ENCODE measurements at places on chromosomes 5 and 9. TPM values are rescaled to one million over a fixed set of nuclear protein-coding genes. Genes with fewer than 3 reads are reported as not detected.

- no peaks in the 10 kb centered on the region for H3K36me3 ChIP-seq
- H3K4me3 ChIP-seq, result no peak overlapping the region
- peaks cover 13% of the 10 kb centered on the region for H3K27me3 ChIP-seq
- DNase-seq, result no peak
These were observed 23.8 kb downstream of the IFNA5 start for GRCh38 chr9:21281275-21281674.

ZNF608 gene
- polyA plus RNA-seq, result 61.3 TPM

GRCh38 chr5:98635656-98636055, 137.8 kb upstream of the RGMB start:
- H3K36me3 ChIP-seq, result no peaks in the 10 kb centered on the region
- no peaks in the 10 kb centered on the region for H3K4me1 ChIP-seq
- H3K27ac ChIP-seq, result no peak overlapping the region
- H3K4me3 ChIP-seq, result no peak overlapping the region

DNA sequence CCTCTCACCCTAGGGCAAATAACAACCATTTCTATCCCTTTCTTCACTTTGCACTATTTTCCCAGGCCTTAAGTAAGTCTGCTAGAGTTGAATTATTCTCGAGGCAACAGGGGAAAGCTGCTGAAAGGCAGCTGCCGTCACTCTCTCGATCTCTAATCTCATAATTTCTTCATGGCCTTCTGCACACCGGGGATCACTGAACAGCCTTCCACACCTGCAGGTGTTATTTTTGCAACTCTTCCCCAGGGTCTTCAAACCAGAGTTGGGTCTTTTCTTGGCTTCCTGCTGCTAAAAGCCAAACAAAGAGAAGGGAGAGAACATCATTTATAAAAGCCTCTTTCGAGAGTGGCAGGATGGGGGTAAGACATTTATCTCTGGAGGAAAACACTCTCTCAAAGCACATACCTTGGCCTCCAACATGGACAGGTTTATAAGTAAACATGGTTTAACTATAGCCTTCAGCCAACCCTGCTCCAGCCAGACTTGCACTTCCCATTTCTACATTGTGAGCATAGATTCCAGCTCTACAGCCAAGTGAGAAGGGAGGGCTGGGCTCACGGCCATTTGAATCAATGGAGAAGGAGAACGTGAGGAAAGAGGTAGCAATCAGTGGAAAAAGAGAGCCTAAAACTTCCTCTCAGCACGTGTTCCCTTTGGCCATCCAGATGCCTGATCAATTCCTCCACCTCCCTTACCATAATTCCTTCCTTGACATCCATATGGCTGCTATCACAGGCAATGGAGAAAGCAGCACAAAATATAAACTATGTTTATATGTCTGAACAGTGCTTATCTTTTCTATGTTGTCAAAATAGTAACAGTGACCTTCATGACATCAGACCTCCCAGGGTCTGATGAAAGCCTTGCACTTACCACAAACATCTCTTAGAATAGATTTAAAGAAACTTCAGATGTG, 464.9 kb downstream of the TLE1 start:
- no peak overlapping the region for H3K27ac ChIP-seq
- DNase-seq, result no peak
- H3K36me3 ChIP-seq, result no peaks in the 10 kb centered on the region

- DNase-seq, result peak; percentile 58
- H3K4me3 ChIP-seq, result no peak overlapping the region
- H3K27ac ChIP-seq, result no peak overlapping the region
- no peaks in the 10 kb centered on the region for H3K4me1 ChIP-seq
These were observed 640.9 kb downstream of the SEMA5A start for GRCh38 chr5:8905021-8905420.

Measured in cardiac muscle cell (in vitro differentiated cells and primary cell).